Kasumi-1 (cell line): ENCODE measurements at places on chromosomes 2 and 18.

DNA sequence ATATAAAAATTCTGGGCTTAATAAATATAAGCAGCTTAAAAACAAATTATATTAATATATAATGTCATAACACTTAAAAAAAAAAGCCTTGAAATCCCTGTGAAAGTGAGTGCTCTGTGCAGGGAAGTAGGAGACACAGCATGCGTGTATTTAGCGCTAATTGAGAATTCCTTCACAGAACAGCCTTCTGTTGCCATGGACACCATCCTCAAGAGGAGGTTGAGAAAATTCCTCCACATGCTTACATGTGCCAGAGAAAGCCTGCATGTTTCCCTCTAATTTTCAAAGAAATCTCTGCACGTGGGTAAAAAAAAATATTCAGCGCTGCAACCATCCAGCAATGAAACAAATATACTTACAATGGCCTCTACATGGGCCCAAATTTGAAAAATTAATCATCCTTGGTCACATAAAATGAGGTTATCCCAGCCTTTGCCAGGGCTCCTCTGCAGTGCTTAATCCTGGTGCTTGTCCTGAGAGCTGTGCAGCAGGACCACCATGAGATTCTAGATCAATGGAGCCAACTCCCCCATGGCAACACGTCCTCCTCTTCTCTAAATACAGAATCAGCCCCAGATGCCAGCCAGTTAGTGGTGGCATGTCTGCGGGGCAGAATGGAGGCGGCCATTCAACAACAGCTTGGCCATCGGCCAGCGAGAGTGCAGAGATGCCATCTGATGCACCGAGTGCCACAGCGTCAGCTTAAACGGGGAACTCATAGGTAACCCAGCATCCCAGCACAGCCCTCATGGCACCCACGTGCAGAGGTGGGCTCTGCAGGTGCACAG is 228.0 kb downstream of the MYT1L start:
- no peak for DNase-seq

DNA sequence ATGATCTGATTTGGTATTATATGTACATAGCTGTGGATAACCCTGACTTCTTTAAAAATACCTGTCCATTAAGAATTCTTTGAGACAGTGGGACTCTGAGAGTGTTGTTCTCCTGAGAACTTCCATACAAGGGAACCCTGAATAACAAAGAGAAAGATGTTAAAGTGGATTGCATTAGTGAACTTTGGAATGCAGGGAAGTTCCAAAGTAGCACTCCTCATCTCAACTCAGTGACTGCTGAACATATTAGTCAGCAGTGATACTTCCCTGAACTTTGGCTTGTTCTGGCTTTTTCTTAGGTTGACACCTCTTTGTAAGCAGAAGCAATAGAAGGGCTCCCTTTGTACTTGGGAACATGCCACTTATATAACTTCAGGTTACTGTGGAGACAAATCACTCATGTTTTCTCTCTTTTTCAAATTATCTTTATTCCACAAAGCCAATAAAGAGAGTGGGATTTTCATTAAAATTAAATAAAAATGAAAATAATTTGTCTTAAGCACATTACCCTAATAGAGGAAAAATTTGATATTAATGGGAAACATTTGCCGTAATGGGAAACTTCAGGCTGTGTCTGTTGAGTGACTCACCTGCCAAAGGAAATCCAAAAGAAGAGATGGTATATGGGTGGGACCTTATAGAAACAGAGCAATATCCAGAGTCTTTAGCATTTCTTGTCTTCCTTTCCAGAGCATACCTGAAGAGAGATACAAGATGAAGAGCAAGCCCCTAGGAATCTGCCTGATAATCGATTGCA is 33.3 kb downstream of the CFLAR start:
- no peak for DNase-seq

GRCh38 chr2:175195012-175195411 is 13.5 kb upstream of the ATP5MC3 start:
- DNase-seq: no peak

GRCh38 chr2:68734688-68735525 is at the start of gene ARHGAP25:
Gene ARHGAP25, plus strand, starts transcription at chr2:68734811. Its CDS starts 389 bp downstream, at chr2:68735200.
- DNase-seq: peak; percentile 96

DNA sequence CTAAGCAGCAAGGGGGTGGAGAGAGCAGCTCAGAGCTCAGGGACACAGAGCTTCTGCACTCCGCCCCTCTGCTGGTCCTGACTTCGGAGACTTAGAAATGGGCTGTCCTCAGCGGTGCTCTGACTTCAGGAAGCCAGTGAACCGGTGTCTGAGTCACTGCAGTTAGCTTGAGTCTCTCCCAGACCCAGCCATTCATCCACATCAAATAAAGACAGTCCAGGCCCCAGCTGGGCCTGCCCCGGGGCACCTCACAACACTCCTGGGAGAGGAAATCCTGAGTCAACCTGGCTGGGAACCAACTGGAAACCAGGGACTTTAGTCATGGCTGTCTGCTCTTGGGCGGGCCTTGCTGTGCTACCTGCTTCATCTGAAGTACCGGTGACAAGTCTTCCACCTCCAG is 5.4 kb upstream of the ITGB6 start:
- DNase-seq: no peak

- DNase-seq: no peak
Measured at GRCh38 chr18:4181882-4182568, 273.1 kb downstream of the DLGAP1 start.

GRCh38 chr18:57057890-57058289 is 89.0 kb upstream of the BOD1L2 start:
- DNase-seq: no peak

DNA sequence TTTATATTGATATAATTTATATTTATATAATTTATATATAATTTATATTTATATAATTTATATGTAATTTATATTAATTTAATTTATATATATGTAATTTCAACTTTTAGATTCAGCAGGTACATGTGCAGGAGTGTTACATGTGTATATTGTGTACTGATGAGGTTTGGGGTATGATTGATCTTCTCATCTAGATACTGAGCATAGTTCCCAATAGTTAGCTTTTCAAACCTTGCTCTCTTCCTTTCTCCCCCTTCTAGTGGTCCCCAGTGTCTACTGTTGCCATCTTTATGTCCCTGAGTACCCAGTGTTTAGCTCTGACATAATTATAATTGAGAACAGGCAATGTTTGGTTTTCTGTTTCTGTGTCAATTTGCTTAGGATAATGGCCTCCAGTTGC is 1335.3 kb upstream of the CDH2 start:
- no peak for DNase-seq

- DNase-seq: no peak
Measured at GRCh38 chr18:30450927-30451326, 591.6 kb downstream of the DSC3 start.

GRCh38 chr2:232876161-232876977 is 6.3 kb downstream of the SNORC start:
- DNase-seq: no peak

DNA sequence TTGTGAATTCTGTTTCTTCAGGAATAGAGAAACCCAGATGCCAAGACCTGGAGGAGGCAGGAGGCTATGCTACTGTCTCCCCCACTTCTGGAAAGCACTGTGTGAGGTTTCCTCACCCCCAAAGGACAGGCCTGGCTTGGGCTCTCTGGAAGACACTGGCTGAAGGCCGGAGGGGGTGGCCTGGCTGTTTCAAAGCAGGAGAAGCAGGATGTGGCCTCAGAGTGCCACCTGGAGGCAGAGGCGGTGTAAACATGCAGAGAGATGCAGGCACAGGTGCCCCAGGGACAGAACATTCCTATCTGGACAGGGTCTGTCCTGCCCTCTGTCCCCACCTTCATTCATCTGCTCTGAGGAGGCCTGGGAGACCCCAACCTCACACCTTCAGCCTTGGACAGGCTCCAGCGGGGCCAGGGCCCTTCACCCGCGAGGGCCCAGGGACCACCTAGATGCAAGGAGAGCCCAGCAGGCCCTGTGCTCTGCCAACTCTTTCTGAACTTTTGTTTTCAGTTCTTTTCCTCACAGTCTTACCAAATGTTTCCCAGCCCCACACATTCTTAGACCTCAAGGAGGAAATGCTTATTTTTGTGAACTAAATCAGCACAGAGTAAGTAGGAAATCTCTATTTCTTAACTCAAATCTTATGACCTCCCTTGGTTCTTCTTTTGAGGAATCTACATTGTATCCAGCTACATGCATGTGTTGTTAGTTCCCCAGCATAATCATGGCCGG is 79.2 kb downstream of the LONRF2 start:
- DNase-seq: peak; percentile 27

GRCh38 chr2:149365931-149366583 is 35.7 kb downstream of the LYPD6 start:
- no peak for DNase-seq

DNA sequence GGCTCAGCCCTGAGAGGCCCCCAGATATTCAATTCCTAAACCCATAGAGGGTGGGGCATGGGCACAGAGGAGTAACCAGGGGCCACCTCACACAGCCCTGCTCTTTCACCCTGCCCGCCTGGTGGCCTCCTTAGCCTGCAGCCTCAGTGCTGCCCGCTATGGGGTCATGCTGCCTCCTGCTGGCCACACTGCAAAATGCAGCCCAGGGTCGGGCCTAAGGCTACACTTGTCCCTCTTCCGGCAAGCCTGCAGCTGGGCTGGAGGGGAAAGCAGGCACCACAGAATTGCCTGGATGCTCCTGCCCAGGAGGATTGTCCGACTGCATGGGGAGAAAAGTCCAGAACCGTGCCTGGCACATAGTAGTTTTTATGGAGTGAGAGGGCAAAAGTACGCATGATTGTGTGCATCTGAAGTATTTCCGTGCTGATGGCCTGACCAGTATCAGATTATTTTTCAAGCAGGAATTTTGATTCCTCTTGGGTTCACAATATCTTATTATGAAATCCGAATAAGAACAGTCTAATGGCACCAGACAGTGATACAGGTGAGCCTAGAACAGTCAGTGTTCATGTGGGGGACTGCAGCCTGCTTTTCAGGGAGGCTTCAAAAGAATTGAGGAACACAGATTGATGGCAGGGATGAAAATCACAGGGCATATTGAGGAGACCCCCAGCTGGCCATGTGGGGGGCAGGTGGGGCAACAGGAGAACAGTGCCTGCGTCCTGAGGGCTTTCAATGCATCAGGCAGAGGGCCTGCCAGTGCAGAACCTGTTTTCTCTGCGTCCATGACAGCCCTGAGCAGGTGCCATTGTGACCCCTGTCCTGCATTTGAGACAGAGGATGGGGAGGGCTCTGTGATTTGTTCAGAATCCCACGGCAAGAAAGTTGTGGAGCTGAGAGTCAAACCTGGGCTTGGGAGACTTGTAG is 51.2 kb upstream of the ALPP start:
- peak; percentile 2 for DNase-seq

DNA sequence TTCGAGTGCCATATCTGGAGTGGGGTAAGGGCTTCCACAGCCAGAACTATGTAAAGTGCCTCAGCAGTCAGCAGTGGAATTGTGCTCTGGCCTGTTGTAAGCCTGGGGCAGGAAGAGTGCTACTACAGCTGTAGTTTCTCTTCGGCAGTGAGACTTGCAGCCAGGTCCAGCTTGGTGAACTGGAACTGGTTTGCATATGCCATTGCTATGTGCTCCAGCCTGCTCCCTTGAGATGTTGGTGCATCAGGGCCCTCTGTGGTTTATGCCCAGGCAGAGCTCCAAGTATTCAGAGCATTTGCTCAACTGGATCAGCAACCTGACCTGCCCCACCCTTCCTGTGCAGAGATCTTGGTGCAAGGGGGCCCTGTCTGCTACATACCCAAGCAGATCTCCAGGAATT is 47.8 kb downstream of the ZNF804A start:
- DNase-seq: no peak

DNA sequence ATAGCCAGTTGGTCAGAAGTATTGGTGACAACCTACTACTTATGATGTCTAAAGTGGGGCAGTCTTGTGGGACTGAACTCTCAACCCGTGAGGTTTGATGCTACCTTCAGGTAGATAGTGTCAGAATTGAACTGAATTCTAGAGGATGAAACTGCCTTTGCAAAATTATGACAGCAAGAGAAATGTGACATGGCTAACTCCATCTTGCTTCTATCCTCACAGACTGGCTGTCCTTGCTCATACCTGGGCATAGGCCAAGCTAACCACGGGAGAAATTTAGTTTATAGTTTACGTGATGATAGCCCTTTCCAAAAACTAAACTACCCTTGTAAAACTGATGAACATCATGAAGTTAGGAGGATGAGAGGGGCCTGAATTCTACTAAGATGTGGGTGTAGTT is 24.9 kb upstream of the TGIF1 start:
- no peak for DNase-seq

- DNase-seq: no peak
Measured at GRCh38 chr2:99821039-99821438, 321.4 kb downstream of the AFF3 start.

DNA sequence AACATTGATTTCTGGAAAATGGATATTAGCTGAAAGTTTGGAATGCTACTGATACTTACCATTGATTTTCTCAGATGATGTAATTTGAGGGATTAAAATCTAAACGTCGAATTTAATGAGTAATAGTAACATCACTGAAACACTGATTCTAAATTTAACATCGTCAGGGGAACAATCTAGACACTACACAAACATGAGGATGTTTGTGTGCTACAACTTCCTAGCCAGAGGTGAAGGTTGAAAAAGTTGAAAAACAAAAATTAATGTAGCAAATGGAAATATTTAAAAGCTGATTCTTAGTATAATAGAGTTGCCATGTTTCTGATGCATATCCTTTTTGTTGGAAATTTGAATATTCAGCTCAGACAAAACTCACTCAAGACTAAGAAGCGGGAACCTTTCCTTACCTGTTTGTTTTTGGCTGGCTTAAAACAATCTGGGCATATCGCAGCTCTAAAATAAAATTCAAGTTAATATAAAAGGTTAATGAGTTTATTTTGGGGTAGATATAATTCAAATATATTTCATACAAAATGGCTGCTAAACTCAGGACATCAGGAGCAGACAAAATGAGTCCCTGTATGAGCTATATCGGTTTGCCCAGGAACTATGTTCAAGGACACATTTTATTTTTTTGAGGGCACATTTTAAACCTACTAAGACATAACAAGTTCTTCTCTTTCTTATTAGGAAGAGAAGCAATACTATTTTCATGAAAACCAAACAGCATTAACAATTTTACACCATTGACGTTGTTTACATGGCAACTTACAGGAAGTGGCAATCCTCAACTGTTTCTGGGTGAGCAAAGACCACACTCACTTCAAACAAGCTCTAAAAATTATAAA is 52.6 kb upstream of the PEX13 start:
- no peak for DNase-seq

GRCh38 chr18:58484989-58485981 is 143.6 kb downstream of the ALPK2 start:
- DNase-seq: no peak

DNA sequence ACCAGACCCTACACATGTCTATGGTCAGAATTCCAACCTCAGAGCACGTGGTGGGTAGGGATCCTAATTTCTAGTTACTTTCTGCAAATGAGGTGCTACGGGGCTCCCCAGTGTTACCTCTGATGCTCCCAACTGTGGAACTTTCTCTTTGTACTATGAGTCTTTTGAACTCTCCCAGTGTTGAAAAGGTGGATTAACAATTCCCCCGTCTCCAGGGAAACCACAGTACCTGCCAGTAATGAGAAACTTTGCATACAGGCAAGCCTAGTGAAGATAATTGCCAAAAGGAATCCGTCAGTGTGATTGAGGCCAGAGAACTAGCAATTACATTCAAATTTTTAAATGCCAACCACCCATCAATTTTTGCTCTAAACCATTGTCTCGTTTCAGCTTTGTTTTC is 129.0 kb upstream of the FOSL2 start:
- DNase-seq: no peak

- DNase-seq: no peak
Measured at GRCh38 chr2:39150102-39150562, 29.3 kb upstream of the SOS1 start.

GRCh38 chr2:233009661-233010060 is 3.4 kb downstream of the NGEF start:
- DNase-seq: no peak

GRCh38 chr18:44771956-44772917 is 91.5 kb downstream of the SETBP1 start:
- no peak for DNase-seq

GRCh38 chr2:55843096-55843993 is 80.2 kb downstream of the EFEMP1 start:
- DNase-seq: no peak
